ENCODE measurements at places on chromosomes 4 and X.

GRCh38 chrX:120662662-120663061 lies 32.8 kb upstream of the C1GALT1C1 start:
- no peak for DNase-seq

GRCh38 chr4:126526335-126526734 lies 1106.4 kb upstream of the INTU start:
- no peak for DNase-seq

GRCh38 chrX:110836451-110836850 lies 40.8 kb upstream of the CHRDL1 start:
- DNase-seq = no peak

DNA sequence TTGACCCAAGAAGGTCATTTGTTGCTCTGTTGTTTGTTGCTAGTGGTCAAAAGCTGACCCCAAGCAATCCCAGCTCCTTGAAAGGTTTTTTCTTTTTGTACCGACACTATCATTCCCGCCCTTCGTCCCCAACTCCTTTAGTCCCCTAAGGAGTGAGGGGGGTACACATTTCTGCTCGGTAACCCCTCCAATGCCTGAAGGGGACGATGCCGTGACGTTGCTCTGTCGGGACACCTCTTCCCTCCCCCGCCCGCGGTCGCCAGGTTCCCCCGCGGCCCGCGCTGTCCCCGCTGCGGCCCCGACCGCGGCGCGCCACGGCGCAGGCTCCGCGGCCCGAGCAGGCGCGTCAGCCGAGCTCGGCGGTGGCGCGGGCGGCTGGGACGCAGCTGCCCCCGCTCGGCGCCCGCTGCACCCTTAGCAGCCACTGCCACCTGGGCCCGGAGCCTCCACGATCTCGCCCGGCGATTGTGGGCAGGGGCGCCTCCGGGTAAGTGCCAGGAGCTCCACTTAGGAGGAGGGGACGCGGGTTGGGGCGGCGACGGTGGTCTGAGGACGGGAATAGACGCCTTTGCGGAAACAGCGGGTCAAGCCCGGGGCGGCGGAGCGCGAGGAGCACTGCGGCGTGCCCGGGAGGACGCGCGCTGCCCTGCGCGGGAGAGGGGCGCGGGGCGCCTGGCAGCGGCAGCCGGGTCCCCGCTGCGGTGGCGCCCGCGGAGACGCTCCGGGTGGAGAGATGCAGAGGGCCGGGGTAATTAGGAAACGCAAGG lies at the start of gene GLRB:
Gene GLRB, plus strand, starts transcription at position 340 of the 767 bp plus-strand sequence. CDS start 1,875 bp downstream, outside the sequence.
- no peak for DNase-seq

DNA sequence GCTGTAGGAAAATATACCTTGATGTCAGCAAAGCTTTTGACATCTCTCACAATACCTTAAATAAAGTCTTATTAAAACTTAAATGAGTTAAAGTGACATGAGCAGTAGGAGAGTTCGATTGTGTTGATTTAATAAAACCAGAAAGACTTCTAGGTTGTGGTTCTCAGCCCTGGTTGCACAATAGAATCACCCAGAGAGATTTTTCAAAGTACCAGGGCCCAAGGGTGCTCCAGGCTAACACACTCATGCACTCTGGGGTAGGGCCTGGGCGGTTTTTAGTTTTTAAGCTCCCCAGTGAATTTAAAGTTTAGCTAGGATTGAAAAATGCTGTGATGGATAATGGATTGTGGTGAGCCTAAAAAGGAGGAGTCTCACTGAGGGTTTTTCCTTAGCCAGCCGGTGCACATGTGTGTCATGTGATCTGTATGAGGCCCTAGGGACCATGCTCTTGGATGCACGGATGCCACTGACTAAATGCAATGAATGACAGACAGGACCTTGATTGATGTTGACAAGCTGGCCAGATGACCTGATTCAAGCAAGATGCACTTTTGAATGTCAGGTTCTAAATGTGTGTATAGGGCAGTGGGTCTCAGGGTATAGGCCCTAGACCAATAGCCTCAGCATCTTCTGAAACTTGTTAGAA lies 185.0 kb downstream of the PTTG2 start:
- DNase-seq = no peak

GRCh38 chrX:71996826-71997225 lies 86.2 kb downstream of the NHSL2 start:
- DNase-seq = no peak

- DNase-seq = no peak
These were observed 49.7 kb upstream of the TMEM154 start for GRCh38 chr4:152729466-152729865.

- no peak for DNase-seq
These were observed 75.9 kb upstream of the AFAP1 start for GRCh38 chr4:8015512-8015911.

GRCh38 chr4:56821381-56822243 lies at the start of gene SPINK2:
Gene SPINK2, minus strand, starts transcription at chr4:56821701. Its CDS starts 39 bp downstream, at chr4:56821662.
- peak; percentile 49 for DNase-seq

- DNase-seq = no peak
These were observed 300.5 kb upstream of the LCORL start for GRCh38 chr4:18321956-18322530.

DNA sequence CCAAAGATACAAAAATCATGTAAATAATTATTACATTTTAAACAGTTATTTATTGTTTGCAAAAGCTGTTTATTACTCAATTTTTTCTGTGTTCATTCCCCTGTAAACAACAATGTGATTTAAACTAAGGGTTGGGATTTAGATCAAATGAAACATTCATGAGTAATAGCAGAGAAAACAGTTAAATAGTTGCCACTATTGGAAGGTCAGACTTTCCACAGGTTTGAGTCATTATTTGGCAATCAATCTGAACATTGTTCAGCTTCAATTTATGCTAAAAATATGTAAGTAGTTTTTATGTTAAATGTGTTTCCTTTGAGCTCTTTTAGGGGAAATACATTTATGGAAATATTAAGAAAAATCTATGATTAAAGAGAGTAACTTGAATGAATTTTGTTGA lies 144.9 kb downstream of the STIM2 start:
- no peak for DNase-seq

DNA sequence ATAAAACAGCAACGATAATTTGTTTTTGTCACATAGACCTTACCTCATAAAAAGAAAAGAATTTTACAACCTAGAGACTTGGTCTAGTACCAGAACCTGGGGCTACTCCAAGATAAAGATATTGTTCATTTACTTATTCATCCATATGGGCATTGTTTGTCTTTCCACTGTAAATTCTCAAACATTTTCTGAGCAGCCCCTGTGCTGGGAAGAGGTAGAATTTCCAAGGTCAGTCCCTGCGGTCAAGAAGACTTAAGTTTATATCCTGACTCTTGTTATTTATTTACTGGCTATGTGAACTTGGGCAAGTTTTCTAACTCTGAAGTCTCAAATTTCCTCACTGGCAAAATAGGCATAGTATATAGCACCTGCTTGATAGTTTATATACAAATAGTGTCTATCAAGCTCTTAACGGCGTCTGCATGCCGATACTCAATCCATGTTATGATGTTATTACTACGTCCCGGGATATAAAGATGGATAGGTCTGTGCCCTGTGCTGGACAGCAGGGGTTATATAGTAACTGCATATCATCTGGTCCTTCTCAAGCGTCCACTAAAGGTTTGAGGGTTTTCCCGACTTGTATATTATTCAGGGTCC lies 222.1 kb upstream of the TAPT1 start:
- no peak for DNase-seq

GRCh38 chrX:70497026-70497425 lies 52.4 kb downstream of the DLG3 start:
- DNase-seq = no peak

DNA sequence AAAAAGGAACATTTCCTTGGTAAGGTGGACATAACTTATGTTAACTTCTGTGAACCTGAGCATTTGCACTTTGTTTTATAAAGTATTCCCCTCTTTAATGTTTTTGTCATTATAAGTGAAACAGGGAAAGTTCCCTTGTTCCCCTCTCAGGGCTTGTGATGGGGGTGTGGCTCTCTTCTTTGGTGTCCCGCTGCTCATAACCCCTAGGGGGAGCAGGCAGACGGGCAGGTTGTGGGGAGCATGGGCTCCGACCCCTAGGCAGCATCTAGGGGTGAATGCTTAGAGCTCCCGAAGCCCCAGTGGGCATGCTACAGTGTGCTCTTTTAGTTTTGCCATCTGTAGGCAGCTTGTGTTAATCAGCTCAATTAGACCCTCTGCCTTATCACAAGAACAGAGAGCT lies 200.4 kb downstream of the DACH2 start:
- DNase-seq = no peak

GRCh38 chrX:107709266-107709806 lies 66.3 kb downstream of the TSC22D3 start:
- DNase-seq = no peak

- DNase-seq = no peak
These were observed 318.3 kb downstream of the ARHGAP24 start for GRCh38 chr4:85793233-85793585.

DNA sequence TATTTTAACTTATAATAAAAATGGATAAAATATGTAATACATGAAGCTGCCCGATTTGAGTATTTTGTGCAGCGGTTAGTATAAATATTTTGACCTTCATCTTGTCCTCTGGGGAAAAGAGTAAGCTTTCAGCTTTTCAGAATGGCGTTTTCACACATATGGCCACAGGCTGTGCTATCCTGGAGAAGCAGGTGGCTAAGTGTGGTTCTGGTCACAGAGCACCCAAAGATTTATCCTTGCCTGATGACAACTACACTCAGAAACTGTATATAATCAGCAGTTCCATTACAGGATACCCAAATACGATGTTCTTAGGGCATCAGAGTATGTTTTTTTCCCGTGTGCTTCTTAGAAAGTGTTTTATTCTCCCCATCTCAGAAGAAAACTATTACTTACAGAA lies 42.3 kb upstream of the ANK2 start:
- DNase-seq = no peak

DNA sequence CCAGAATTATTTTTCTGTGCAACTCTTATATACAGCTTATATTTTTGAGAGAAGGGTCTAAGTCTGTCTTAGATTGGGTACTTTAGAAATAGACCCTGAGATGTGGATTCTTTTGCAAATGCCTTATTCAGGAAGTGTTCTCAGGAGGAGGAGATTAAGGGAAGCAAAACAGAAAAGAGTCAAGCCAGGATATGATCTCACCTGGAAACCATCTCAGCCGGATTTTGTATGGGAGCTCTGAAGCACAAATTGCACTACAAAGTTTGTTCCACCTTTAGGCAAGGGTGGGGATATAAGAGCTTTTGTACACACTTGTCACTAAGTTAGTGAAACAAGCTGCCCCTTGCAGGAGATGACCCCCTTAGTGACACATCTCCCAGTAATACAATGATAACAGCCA lies 121.2 kb upstream of the GRPR start:
- DNase-seq = no peak

GRCh38 chrX:80237072-80237471 lies 183.2 kb upstream of the TENT5D start:
- DNase-seq = no peak

DNA sequence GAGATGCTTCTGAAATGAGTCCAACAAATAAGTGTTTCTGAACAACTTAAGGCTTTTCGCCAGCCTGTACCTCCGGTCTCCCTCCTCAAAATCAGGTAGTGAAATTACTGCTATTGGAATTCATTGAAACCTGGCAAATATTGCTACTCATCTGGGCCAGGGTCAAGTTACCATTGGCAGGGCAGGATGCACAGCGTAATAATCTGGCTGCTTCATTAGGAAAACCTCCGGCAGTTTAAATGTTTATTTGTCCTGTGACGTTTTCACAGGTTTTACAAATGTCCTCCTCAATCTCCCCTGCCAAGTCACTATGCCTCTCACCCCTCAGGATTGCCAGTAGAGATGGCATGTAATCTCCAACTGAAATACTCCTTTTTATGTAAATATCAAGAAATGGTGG lies 92.6 kb upstream of the KDR start:
- no peak for DNase-seq

GRCh38 chrX:135114392-135114791 lies 5.9 kb downstream of the ETDB start:
- no peak for DNase-seq

DNA sequence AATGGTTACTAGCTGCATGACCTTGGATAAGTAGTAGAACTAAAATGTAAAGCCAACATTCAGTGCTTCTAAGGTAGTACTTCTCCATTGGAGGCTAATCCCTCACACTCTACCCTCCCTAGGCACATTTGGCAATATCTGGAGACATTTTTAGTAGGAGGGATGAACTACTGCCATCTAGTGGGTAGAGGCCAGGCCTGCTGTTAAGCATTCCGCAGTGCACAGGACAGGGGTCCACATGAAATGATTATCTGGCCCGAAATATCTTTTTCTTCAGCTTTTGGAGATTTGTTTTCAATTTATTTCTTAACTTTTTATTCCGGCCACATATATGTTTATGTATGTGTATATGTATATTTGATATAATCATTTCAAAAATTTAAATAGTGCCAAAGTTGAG lies 36.0 kb upstream of the SPANXC start:
- no peak for DNase-seq

DNA sequence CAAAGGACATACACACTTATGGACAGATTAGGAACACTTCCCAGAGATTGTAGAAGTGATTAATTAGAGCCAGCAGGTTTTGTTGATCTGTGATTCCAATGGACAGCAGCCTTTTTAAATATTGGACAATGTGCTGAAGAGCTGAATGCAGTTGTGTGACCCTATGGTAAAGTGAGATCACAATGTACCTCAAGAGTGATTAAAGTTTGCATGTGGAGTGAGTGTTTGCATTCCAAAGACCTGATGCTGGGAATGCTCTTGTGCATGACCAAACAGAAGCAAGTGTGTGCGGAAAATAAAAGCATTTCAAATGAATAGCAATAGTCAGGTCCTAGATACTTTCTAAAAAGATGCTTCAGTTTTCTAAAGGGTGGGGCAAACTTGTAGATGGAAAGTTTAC lies 154.1 kb downstream of the BANK1 start:
- DNase-seq = no peak

- no peak for DNase-seq
These were observed 95.9 kb upstream of the STX18 start for GRCh38 chr4:4637710-4638109.

- no peak for DNase-seq
These were observed 5.5 kb upstream of the TSPYL2 start for GRCh38 chrX:53076671-53077070.

- no peak for DNase-seq
These were observed 65.0 kb downstream of the CLDN34 start for GRCh38 chrX:10032147-10032546.

- DNase-seq = no peak
These were observed 136.2 kb downstream of the CDS1 start for GRCh38 chr4:84719115-84719514.

DNA sequence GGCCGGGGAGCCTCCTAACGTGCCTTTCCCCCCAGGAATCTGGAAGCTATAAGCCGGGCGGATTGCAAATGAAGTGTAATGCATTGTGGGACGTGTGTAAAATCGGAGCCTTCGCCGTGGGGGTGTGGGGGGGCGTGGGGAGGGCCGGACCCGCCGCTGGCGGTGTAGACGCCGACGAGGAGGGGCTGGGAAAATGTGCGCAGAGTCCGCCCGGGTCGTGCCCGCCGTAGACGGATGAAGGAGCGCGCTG lies 1.3 kb downstream of the STOX2 start:
- DNase-seq = no peak
